CD4-positive, alpha-beta T cell treated with Interleukin-2 at 100 ng/mL for 4 hours (primary cell): ENCODE measurements at places on chromosomes 4 and X.

DNA sequence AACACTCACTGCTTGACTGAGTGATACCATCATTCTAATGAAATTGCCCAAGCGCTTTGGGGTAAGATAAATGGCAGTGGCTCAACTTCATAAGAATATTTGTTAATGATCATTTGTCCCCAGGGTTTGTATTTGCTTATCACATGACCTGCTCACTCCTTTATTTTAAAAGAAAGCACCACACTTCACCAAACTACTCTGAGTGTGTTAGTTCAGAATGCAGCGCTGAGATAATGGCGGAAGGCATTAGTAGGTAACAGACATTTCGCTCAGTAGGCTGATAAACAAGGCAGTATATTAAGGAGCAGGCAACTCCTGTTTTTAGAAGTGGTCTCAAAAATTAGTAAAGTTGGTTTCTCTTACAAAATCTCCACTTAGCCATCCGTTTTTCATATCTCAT lies 1.6 kb downstream of the SNX25 start:
- DNase-seq, result no peak

- no peak for DNase-seq
Observed at GRCh38 chr4:182277377-182277776, 34.2 kb downstream of the TENM3 start.

DNA sequence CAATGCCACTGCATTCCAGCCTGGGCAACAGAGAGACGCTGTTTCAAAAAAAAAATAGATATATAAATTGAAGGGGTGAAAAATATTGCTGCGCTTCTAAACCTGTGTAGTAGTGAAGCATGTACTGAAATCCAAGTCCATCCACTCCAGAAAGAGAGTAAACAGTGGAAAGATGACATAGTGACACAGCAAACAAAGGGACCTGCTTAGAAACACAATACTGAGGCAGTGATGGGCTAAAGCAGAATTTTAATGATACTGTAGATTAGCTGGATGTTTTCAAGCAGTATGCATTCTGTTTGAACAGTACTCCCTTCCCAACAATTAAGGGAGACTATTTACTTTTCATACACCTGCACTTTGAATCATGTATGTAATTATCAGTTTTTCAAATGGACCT lies 42.5 kb downstream of the TFDP3 start:
- DNase-seq, result no peak

DNA sequence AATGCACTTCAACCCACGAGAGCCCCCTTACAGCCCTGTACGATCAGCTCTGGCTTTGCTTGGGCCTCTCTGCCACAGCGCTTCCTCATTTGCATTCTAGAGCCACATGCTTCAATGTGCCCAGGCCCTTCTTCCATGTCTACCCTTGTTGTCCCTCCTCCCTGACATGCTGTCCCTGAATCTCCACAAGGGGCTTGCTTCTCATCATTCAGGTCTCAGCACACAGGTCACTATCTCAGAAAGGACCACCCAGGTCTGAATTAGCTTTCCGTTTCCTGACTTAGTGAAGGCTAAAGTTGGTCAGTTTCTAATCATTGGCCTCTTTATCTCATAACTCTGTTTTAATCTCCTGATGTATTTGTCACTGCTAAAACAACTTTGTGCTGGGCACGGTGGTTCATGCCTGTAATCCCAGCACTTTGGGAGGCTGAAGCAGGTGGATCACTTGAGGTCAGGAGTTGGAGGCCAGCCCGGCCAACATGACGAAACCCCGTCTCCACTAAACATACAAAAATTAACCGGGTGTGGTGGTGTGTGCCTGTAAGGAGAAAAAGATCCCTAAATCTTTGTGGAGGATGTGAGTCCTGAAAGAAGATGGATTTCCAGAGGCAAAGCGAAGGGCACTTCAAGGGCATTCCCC lies 17.9 kb upstream of the SLC34A2 start:
- DNase-seq, result no peak

DNA sequence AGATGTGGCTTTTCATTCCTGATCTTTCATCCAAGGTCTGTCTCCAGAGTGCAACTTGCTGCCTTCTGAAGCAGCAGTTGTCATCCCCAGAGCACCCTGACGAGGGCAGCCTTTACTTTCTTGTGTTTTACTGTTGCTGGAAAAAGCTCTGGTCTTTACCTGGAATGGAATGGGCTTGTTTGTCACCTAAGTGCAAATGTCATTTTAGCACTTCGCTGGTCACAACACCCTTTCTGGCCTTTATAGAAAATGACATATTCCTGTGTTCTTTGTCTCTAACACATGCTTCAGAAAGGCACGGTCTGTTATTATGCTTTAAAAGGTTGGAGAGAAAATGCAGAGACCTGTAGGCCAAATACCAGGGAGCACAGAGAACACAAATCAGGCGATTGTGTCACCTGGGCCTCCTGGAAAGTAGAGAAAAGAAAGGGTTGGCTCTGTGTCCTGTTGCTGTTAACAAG lies 332.7 kb upstream of the IGFBP7 start:
- DNase-seq, result no peak

DNA sequence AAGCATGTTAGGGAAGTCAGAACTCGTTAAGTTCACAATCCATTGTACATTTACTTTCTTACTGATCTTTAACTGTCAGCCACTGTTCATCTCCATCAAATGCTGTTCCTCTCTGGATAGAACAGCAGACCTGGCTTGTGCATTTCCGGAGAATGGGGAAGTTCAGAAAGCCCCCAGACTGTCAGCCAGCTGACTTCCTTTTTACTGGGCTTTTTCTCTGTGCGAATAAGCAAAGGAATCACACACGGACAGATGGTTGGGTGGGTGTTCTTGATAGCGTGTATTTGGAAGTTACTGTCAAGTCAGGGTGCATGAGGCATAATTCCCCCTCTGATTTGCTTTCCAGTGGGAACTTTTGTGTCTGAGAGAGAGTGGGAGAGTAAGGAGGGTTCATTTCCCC lies 56.8 kb downstream of the TSPAN7 start:
- DNase-seq, result no peak

- no peak for DNase-seq
Observed at GRCh38 chr4:63786171-63786570, 623.1 kb downstream of the TECRL start.

- no peak for DNase-seq
Observed at GRCh38 chrX:29231800-29232199, 644.6 kb downstream of the IL1RAPL1 start.

DNA sequence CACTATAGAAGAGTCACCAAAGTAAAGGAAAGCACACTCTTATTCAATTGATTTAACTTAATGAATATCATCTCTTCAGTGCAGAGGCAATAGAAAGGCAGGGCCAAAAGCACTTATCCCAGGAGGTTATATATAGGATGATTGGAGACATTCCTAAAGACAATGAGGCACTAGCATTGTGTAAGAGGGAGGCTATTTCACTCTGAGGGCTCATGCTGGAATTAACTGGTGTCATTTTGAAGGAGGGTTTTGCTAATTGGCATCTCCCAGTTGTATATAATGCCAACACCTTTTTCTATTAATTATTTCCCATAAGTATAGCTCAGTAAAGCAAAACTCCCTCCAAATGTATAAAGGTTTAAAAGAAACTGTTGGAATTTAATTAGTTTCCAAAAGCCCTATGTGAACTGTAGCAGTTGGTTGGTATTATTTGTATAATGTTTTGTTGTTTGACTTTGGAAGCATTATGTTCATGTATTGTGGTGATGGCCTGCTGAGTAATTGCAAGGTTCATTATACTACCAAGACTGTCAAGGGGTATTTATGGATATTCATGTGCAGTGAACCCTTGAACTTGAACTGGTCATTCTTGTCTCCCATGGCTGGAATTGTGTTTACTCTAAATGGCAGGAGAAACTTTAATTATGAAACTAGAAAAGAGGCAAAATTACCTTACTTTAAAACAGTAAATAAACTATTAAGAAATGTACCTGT lies 270.3 kb downstream of the BMPR1B start:
- DNase-seq, result no peak

DNA sequence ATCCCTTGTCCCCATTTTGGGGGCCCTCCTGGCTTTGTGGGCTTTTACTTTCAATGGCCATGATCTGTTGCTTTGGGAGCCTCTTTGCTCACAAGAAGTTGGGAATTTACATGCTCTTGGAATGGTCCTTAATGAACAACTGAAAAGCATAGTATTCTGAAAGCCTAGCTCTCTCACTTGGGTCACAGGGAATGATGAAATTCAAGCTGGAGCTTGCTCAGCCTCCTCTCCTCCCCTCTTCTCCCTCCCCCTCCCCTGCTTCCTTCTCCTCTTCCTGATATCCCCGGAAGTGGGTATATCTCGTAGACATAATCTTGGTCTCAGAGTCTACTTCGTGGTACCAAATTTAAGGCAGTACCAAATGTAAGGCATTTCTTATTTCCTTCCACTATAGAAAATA lies 400.6 kb upstream of the NR3C2 start:
- DNase-seq, result no peak

GRCh38 chr4:67638136-67638535 lies 62.8 kb downstream of the UBA6 start:
- no peak for DNase-seq

DNA sequence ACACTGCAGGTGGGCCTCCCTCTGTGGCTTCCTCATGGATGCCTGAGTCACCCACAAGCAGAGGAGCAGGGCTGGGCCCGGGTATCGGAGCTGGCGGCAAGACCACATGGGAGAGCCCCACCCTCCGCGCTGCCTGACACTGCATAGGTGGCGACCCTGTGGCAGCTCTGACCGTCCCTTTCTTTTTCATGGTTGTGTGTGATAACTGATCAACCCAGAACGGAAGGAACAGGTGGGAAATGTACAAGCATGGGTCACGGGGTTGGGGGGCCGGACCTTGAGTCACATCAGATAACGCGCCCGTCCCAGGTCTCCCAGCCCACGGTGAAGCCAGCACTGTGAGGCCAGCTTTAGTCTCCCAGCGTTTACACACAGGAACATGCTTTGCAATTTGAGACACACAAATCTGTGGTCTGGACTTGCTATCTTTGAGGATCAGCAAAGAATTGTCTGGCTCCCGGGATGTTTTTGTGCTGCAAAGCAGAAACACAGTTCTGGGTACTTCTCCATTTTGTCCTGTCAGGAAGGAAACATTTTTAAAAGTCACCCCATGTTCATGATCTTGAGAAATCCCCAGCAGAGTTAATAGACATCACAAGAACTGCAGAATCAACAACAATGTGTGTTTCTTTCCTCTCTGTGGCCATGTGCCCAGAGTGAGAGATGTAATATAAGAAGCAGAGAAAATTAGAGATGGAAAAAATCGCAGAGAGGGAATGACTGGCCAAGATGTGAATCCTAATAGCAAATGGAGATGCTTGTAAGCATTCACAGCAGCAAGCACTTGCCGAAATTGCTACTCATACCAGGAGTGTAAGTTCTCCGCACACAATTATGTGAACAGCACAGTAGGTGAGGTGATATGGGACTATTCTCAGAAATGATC lies 70.1 kb upstream of the CBR4 start:
- no peak for DNase-seq

GRCh38 chrX:41837270-41837944 lies 85.9 kb downstream of the CASK start:
- no peak for DNase-seq

DNA sequence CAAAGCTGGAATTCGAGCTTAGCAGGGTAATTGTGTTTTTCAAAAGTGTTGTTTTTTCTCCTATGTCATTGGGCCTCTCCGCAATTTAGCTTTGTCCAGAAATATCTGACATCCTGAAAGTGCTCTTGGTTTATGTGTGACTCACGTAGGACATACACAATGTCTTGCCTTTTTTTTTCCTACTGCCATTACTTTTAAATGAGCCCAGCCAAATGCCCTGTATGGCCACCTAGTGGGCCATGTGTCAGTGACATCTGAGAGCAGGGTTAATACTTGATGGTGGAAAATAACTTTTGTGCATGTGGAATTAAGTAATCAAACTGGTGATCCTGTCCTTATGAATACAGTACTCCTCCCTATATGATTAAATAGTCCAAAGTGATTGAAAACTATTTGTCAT lies 1411.1 kb upstream of the TENM3 start:
- no peak for DNase-seq

- DNase-seq, result no peak
Observed at GRCh38 chrX:103538728-103539127, 19.4 kb upstream of the RAB40A start.

DNA sequence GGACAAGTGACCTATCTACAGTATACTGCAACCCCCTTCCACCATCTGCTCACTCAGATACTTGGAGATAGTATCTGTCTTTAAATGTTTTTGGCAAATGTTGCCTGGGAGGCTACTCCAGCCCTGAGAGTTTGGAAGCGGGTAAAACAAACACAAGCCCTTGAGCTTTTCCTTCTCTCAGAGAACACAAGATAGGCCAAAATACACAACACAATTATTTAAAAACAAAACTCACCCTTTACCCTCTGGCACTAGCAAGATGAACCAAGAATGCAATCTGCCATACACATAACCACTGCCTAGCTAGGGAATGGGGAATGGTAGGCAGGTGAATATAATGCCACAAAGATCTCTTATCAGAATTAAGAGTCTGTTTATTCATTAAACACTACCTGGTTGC lies 324.7 kb upstream of the FAM47C start:
- DNase-seq, result no peak

GRCh38 chr4:118177126-118177525 lies 142.8 kb downstream of the NDST3 start:
- no peak for DNase-seq

GRCh38 chr4:34644579-34645115 lies 1599.7 kb downstream of the ARAP2 start:
- no peak for DNase-seq

DNA sequence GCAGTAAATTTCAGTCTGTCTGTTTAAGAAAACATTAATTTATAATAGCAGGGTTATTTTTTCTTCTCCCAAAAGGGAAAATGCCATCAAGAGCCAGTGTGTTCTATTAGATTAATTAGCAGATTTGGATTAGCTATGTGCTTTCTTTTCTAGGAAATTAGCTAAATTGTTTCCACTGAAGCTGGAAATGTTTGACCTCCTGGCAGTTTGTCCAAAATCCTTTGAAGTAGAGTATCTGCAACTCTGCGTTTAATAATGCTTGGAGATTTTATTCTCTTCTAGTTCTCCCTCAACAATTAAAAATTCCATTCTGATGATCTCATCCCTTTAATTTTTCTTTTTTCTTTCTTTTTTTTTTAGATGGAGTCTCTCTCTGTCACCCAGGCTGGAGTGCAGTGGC lies 27.1 kb upstream of the HOPX start:
- DNase-seq, result no peak

DNA sequence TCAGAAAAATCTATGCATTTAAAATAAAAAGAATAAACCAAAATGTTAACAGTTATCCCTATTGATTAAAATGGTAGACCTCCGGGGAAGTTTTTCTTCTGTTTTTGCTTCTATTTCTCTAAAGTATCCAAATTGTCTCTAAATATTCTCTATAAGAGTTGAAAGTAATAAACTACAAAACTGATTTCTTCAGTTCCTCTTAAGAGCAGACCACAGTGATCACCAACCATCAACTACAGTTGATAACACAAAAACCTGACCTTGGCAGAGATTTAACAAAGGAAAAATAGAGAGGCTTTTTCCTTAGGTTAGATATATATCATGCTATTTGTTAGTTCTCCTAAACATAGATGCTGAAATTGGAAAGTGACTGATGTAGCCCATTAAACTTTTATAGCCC lies 27.3 kb downstream of the DDX60 start:
- no peak for DNase-seq

DNA sequence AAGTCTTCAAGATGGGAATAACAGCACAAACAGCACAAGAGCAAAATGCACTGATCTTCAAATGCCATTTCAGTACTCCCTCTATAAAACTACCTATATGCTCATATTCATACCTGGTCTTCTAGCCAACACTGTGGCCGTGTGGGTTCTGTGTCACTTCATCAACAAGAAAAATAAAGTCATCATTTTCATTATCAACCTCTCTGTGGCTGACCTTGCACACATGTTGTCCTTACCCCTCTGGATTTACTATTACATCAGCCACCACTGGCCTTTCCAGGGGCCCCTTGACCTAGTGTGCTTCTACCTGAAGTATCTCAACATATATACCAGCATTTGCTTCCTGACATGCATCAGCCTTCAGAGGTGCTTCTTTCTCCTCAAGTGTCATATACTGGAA lies 59.6 kb upstream of the GPR174 start:
- no peak for DNase-seq
